Lower leg skin (tissue), 4 donors: ENCODE measurements at places on chromosomes 6 and 20.

GRCh38 chr6:116924245-116924644, 47.2 kb downstream of the RFX6 start:
- no peak for DNase-seq

DNA sequence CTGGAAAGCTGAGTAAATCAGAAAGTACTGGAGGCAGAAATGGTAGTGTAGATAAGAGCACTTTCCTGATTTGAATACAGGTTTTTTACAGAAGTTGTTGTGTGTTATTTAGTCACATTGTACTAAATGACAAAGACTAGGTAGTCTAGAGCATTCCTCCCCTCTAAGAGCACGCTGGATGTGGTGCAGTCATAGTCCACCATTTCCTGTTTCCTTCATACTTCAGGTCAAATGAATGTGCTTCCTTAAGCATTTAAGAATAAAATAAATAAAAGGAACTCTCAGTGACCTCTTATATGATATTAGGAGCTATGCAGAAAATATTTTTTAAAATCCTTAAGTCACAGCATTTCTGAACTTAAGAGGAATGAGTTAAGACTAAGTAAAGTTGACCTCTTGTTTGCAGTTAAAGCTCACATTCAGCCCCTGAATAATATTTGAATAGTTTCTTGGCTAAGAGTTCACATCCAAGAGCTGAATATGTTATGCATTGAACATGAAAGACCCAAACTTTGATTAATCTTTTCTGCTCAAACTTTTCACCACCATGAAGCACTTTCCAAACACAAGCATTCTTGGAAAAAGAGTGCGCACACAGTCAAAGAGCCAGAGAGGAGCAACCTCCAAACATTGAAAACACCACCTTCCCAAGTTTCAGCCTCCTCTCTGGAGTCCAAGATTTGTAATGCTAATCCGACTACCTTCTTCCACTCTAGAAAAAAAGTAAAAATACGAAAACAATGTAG, 53.4 kb upstream of the TMEM30A start:
- DNase-seq: no peak

- DNase-seq: no peak
Measured at GRCh38 chr6:5174244-5174643, 86.5 kb downstream of the LYRM4 start.

GRCh38 chr6:113719545-113719944, 137.6 kb upstream of the MARCKS start:
- DNase-seq: no peak

GRCh38 chr6:34979218-34979617, 90.2 kb downstream of the ANKS1A start:
- DNase-seq: no peak
